ENCODE measurements at places on chromosomes 12 and 14.

DNA sequence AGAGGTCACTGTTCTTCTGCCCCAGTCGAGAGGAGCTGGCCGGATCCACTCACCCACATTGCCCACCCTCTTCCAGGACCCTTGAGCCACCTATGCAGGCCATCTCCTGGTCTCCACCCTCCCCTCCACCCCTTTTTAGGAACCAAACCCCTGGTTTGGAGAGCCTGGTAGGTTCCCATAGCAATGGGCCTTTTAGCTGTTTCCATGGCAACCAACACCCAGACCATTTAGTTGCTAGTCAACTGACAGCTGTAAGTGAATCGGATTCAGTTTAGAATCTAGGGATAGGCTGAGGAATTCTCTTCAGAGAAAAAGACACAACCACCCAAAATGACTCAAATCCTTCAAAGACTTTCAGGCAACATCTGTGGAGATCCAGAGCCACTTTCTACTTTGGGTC lies 16.5 kb downstream of the NPC2 start:
- no peak for DNase-seq

- DNase-seq: no peak
Observed at GRCh38 chr14:68486809-68487208, 306.1 kb downstream of the ZFP36L1 start.

- DNase-seq: no peak
Observed at GRCh38 chr12:76444408-76444984, 96.3 kb upstream of the BBS10 start.

- peak; percentile 40 for DNase-seq
Observed at GRCh38 chr14:96104469-96105057, 65.4 kb downstream of the C14orf132 start.

DNA sequence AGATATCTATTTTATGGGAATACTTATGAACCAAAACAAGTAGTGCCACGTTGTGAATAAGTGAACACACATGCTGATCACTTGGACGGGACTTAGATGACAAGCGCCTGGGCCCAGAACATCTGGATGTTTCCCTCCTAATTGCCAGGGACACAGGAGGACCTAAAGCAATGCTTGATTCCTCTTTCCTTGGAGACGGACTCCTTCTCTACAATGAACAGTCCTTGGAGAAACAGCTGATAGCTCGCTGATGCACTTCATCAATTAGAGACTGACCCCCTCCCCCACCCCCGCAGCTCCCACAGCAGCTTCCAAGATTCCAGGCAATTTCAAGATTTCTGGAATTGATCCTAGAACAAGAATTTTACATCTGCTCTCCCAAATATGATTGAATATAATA lies 86.4 kb downstream of the ST8SIA1 start:
- no peak for DNase-seq

DNA sequence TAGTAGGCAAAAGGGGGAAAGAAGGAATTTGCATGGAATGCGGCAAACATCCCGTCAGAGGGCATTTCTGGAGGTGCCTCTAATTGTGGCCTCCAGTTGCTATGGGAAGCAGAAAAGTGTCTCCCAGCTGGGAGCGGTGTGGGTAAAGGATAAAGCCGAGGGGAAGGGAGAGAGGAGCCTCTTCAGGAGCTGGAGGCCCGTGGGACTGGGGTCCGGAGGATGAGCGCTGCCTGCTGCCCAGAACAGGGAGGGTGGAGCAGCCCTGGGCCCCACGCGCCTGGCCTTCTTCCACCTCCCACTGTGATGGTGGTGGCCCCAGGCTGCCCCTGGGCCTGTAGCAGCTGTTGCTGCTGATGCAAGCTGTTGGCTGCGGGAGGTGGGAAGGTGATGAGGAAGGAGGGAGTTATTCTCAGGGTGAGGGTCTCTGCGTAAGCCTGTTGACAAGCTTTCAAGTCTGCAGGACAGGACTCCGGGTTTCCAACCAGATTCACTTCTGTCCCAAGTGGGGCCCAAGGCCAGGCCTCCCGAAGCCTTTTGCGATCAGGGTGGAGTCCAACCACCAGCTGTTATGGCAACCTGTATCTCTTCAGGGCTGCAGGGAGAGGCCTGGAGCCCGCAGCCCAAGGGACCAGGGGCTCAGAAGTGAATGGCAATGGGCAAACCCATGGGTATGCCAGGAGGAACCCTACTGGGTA lies 19.1 kb upstream of the PGF start:
- DNase-seq: no peak

DNA sequence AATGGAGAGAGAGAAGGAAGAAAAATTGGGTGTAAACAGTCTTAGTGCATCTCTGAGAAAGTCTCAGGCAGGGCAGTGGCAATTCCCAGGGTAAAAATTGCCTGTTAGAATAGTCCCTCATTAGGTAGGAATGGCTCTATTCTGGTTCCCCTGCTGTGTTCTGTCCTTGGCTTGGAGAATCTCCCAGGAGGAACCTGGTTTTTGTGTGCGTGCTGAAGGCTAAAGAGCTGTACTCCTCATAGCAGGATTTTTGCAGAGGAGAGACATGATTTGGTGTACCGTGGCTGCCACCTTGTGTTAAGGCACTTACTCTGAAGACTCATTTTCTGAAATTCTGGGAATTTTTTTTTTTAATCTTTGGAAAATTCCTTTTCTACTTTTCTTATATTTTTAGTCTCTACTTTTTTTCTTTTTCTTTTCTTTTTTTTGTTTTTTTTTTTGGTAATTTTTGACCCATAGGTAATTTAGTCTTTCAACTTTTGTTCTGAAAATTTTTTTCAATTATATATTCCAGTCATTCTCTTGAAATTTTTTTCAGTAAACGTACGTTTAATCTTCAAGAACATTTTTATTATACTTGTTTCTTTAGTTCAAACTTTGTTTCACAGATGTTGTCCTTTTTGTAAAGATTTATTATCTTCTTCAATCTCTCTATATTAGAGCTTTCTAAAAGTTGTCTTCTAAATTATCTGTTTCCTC lies 63.8 kb downstream of the FBXO33 start:
- peak; percentile 19 for DNase-seq

GRCh38 chr12:84355561-84355960 lies 557.0 kb downstream of the SLC6A15 start:
- no peak for DNase-seq

DNA sequence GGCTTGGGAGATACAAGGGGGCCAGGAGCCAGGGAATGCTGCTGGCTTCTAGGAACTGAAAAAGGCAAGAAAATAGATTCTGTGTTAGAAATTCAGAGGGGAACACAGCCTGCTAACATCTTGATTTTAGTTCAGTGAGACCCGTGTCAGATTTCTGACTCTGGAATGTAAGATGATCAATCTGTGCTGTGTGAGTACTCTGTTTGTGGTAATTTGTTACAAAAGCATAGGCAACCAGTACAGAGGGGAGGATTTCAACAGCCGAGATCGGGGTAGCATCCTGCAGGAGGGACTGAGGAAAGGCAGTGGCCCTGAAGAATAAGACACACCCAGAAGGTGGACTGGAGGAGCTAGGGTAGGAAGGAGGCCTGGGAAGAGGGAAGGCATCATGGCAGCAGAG lies 410.0 kb upstream of the CCDC196 start:
- no peak for DNase-seq

GRCh38 chr14:81432219-81432661 lies 32.1 kb upstream of the STON2 start:
- no peak for DNase-seq

DNA sequence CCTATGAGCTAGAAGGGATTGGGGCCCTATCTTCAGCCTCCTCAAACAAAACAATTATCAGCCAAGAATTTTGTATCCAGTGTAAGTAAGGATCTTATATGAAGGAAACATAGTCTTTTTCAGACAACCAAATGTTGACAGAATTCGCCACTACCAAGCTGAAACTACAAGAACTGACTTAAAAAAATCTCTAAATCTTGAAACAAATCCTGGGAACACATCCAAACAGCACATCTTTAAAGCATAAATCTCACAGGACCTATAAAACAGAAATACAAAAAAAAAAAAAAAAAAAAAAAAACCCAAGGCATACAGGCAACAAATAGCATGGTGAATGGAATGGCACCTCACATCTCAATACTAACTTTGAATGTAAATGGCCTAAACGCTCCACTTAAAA lies 41.3 kb upstream of the LMNTD1 start:
- no peak for DNase-seq

DNA sequence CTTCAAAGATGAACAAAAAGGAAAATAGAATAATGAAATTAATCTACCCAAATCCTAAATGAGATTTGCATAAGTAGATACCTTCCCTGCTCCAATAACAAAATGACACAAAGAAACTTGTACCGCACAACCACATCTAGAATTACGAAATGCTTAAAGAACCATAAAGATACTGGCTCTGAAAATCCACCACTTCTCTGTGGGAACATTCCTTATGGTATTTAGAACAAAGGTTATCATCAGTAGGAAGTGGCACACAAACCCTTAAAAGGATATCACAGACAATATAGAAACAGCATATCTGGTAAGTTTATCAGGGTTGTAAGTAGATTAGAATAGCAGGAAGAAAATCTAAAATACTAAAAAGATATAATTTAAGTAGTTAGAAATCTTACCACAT lies 11.6 kb downstream of the IAPP start:
- peak; percentile 34 for DNase-seq

- no peak for DNase-seq
Observed at GRCh38 chr14:25753130-25753529, 703.2 kb upstream of the STXBP6 start.

GRCh38 chr14:105400016-105400415 lies 1.7 kb downstream of the TEX22 start:
- DNase-seq: no peak

DNA sequence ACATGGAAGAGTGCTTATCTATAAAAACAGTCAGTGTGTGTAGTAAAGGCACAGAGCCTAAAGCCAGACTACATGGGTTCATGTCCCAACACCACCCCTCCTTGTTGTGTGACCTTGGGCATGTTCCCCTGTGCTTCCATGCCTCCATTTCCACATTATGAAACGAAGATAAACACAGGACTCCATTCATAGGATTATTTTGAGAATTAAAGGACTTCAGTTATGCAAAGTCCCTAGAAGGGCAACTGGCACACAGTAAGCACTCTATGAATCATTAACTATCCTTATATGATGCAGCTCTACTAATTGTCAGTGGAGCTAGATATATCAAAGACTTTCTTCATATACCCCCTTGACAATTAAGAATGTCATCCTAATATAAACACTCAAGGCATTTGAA lies 17.8 kb downstream of the IFNG-AS1 start:
- no peak for DNase-seq

GRCh38 chr12:108337235-108338223 lies 1.6 kb downstream of the CMKLR1 start:
- DNase-seq: peak; percentile 73

- no peak for DNase-seq
Observed at GRCh38 chr14:54169254-54169924, 212.8 kb upstream of the BMP4 start.

GRCh38 chr14:80987235-80988032 lies 32.0 kb downstream of the TSHR start:
- DNase-seq: peak; percentile 36

GRCh38 chr12:31353750-31354708 lies 28.1 kb upstream of the SINHCAF start:
- peak; percentile 39 for DNase-seq

DNA sequence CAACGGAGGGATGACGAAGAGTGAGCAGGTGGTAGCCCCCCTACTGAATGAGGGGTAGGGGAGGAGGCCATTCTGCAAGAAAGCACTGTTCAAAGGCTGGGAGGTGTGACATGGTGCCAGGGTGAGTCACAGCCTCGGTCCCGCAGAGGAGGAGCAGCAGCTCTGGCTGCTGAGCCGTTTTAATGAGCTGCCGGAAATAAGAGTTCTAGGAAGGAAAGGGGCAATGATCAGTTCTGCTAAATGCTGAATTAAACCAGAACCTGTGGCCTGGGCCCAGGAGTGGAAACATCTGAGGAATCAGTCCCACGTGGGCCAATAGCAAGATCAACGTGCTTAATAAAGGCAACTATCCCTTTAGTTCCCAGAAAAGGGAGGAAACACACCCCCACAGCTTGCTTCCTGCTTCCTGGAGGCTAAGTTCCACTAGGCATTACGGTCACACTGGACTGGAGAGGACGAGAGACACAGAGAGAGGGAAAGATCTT lies 3.6 kb downstream of the ABCD4 start:
- no peak for DNase-seq

DNA sequence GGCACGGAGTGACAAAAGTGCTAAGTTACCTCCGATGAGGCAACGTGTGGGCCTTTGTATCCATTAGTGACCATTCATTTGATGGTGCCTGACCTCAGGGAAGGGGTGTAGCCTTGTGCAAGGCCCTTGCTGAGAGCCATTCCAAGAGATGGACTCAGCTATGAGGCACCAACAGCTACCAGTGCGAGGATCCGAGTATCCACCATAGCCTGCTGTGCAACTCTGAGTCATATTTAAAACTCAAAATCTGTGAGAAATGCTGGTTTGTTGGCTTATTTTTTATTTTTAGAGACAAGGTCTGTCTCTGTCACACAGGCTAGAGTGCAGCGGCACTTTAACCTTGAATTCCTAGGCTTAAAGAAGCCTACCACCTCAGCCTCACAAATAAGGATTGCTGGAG lies 25.1 kb upstream of the WNK1 start:
- no peak for DNase-seq

GRCh38 chr12:119060847-119061796 lies 79.8 kb downstream of the SRRM4 start:
- peak; percentile 4 for DNase-seq

DNA sequence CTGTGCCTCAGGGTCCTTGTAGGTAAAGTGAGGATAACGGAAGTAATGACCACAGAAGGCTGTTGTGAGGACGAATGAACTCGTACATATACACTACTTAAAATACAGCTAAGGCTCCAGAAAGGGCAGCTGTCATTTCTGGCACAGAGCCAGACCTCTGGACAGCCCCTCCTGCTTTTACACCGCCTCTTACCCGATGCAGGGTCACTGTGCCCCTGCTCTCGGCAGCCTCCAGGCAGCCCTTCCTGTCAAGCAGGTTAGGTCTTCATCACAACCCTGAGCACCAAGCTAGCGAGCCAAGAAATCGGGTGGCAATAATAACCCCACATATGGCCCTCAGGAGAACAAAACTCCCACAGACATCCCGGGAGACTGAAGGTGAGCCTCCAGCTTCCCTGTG lies 8.5 kb downstream of the TMEM229B start:
- DNase-seq: no peak

DNA sequence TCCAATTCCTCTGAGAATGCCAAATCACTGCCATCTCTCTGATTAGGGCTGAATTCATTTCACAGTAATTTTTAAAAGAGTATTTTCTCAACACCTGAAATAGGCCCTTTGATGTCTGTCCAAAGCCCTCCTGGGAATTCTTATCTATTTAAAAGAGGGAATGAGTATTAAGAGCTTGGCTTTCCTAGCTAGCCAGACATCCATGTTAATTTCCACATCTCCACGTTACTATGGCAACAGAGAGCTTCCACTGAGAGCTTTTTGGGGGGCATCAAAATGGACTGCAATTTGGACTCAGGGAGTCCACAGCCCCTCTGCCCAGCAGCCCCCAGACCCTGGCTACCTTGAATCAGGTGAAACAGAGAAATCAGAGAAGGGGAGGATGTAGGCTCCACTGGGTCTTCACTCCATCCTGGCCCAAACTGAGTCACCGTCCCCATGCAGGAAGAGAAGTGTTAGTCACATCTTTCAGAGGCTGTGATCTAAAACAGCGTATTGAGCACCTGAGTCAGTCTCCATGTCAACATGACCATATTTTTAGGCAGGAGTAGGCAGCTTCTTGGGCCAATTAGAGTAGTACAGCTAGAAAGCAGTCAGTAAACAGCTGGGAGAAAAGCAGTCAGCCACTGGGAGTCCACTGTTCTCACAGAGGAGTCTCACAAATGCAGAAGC lies 7.0 kb upstream of the FICD start:
- DNase-seq: no peak

Data from HuH-7 (cell line).